ENCODE measurements at places on chromosomes 4 and X.

GRCh38 chr4:25856756-25857155 is 6.0 kb downstream of the SEL1L3 start:
- no peak for DNase-seq

GRCh38 chrX:94576367-94577004 is 902.5 kb downstream of the FAM133A start:
- DNase-seq = no peak

DNA sequence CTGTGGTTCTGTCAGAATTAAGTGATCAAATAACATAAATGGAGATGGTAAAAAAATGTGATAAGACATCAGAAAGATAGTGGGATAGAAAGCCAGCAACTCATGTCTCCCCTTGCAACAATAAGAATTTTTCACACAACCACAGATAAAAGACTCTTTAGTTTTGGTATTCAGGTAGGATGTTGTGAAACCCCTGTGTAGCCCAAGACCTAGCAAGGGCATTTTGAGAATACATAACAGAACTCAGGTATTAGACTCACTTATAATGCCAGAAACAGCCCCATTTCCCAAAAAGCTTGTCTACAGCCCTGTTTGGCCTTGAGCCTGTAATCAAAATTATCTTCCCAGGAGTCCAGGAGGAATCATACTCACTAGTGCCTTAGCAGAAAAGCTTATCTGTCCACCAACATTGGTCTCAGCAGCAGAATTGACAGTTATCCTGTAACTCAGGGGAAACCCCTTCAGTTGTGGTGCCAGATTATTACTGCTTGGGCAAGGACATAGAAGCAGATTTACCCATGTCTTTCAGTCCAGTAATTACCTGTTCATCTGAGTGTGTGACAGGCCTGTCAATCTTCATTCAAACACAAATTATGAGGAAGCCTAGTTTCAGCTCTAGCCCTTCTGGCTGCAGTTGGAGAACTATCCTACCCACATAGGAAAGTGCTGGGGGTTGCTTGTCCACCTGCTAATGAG is 41.0 kb upstream of the UGT2B17 start:
- DNase-seq = no peak

- DNase-seq = no peak
Measured at GRCh38 chrX:154594491-154594890, 9.6 kb downstream of the CTAG1A start.

DNA sequence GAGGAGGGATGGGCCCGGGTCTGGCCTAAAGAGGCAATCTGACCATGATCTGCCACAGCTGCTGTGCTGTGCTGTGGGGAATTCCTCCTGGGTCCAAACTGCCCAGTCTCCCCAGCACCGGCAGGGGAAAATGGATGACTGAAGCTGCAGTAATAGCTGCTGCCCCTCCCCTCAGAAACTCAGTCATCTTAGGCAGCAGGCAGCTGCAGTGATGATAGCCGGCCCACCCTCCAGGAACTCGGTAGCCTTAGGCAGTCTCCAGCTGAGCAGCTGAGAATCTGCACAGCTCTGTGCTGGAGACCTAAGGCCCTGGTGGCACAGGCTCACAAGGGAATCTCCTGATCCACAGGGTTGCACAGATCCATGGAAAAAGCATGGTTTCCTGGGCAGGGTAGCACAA is 113.4 kb upstream of the USP38 start:
- no peak for DNase-seq

- no peak for DNase-seq
Measured at GRCh38 chrX:154028502-154029184, 8.9 kb upstream of the IRAK1 start.

GRCh38 chrX:46844913-46845312 is 8.1 kb downstream of the RP2 start:
- no peak for DNase-seq

DNA sequence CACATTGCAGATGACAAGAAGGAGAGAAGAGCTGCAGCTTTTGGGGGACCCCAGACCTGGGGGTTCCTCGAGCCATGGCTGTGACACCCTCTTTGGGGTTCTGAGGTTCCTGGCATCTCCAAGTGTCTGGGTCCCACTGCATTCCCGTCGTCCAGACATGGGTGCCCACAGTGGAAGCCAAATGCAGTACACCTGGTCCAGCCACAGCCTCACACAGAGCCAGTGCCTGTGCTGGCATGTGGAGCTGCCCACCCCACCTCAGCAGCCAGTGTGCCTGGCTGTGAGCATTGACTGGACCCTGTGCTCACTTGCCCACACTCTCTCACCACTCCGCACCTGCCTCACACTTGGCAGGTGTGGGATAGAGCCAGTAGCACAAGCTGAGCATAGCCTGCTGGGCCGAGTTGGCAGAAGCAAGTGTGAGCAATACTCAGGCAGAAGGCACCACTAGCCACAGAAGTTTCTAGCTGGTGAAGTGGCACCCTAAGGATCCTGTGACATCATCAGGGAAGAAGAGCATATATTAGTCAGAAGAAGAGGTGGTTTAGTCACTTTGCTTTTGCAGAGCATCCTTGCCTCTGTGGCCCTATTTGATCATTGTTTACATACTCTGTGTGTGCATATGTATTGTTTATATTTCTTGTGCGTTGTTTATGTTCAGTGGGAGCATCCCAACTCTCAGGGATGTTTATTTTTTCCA is 65.0 kb upstream of the MAGEB2 start:
- no peak for DNase-seq

DNA sequence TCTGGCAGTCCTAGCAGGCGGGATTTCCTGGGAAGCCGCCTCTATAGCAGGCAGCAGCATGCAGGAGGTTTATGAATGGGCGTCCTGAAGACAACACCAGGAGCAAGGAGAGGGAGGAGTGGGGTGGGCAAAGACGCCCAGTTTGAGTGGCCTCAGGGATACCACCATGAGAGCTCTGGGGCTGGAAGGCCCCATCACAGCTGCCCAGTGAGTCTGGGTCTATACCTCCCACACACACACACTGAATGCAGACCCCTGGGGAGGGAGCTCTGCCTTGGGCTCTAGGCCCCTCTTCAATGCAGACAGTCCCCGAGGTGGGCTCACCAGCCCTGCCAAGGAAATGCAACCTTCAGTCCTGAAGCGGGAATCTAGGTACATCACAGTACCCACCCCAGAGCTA is 98.6 kb downstream of the AFAP1 start:
- no peak for DNase-seq

- DNase-seq = no peak
Measured at GRCh38 chrX:8832582-8833378, 31.6 kb upstream of the FAM9A start.

DNA sequence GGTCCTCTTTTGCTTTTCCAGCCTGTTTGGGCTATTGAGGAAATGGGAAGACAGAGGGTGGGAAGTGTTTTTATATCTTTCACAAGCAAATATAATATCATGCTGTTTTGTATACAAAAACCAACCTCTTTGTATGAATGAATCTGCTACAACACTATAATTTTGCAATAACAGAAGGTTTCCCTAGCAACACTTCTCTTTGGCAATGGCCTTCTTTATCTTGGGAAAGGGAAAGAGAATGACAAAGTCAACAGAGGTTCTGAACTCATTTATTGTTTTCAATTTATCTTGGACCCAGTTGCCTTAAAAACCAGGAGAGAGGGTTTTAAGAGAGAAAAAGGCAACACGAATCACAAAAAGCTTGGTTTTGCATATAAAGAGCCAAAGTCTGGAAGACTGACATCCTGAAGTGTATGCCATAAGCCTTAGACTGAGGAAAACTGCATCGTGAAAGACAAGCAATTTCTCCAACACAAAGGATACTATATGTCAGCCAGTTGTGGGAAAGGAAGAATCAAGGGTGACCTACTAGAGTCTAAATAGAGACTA is 121.8 kb upstream of the FAM241A start:
- no peak for DNase-seq

DNA sequence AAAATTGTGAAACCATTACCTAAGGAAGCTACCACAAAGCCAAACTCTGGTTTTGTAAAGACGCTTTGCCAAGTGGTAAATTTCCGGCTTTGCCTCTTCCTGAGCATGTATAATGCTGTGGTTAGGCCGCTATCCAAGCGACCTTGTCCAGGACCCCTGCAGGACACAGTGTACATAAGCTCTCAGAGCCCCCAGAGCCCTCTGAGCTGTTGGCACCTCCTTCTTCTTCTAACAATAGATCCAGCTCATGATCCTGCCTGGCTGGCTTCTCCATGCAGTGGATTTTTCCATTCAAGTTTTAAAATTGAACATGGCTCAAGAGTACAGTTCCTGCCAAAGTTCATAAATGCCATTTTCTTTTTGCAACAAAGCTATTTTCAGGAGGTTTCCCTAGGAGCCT is 326.7 kb downstream of the MAPK10 start:
- DNase-seq = no peak

- DNase-seq = no peak
Measured at GRCh38 chrX:123277821-123278220, 93.7 kb downstream of the GRIA3 start.

- no peak for DNase-seq
Measured at GRCh38 chr4:102321260-102321995, 23.9 kb downstream of the SLC39A8 start.

DNA sequence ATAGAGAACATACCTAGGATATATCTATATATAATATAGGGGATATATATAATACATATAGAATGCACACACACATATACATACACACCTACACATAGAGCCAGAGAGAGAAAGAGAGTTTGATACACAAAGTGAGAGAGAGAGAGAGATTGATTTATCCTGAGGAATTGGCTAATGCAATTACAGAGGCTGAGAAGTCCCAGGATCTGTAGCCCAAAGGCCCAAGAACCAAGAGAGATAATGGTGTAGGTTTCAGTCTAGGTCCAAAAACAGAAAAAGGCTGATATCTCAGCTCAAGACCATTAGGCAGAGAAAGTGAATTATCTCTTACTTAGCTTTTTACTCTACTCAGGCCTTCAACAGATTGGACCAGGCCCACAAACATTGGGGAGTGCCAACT is 715.0 kb upstream of the LCORL start:
- no peak for DNase-seq
